ENCODE measurements at places on chromosomes 12 and 14.

DNA sequence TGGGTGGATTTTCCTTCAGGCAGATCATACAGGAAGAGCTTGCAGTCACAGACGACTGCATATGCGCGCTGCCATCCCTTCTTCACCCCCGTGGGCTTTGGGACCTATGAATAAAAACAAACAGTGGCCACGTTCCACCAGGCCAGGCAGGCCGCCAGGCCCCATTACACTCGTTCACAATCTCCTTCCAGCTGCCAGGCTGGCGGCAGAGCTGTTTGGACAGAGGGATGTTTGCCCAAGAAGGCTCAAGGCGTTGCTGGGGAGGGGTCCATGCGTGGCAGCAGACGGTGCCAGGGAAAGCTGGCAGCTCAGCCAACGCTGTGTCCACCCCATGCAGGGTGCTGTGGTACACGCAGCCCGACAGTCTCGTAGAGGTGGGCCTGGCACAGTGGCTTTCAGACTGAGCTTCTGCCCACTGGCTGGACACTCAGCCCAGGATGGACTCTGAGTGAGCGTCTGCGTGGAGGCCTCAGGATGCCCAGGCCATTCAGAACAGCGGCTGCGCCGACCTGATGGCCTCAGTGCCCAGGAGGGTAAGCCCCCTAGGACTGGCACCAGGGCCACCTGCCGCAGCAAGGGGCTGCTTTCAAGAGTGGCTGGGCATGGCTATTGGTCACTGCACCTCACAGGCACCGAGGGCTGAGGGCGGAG, 27.5 kb downstream of the AMN start:
- no peaks in the 10 kb centered on the region for H3K27me3 ChIP-seq
- H3K27ac ChIP-seq = no peak overlapping the region
- H3K4me3 ChIP-seq = no peak overlapping the region
- peak; percentile 28 for DNase-seq

DNA sequence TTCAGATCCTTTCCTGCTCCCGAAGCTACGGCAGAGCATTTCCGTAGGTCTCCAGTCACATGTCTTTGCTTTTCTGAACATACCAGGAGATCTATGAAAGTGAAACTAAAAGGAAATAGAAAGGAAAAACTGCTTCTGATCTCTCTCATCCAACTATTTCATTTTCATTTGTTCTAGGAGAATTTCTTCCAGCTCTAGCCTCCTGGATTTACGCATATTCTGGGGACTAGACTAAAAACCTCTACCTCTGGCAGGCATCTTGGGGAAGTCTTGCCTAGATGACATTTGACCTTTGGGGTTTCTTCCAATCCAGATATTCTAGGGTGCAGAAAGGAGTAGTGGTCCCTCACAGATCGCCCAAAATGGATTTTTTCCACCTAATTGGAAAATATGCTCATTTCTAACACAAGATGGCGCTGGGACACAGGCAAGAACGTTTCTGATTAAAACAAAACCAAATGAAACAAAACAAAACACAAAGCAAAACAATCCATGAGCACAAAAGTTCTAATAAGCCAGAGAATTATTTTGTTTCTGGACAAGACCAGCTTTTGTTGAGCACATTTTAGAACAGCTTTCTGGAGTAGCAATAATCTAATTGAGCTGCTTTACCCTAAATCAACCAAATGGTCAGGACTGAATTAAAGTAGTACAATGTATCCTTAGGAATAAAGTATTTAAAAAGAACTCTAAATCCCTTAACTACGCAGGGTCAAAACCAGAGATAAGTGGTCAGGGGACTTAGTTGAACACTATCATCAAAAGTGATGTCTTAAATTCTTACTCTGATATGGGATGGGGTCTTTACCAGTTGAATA, 12.3 kb upstream of the PARP11 start:
- no peaks in the 10 kb centered on the region for H3K36me3 ChIP-seq
- H3K27ac ChIP-seq = peak overlapping the region; percentile 87
- no peaks in the 10 kb centered on the region for H3K27me3 ChIP-seq
- no peaks in the 10 kb centered on the region for H3K4me1 ChIP-seq
- H3K4me3 ChIP-seq = peak overlapping the region; percentile 70
- no peak for DNase-seq

- no peak for DNase-seq
- H3K4me3 ChIP-seq = no peak overlapping the region
- no peaks in the 10 kb centered on the region for H3K27me3 ChIP-seq
- H3K4me1 ChIP-seq = peaks cover 14% of the 10 kb centered on the region
Measured at GRCh38 chr12:94078138-94078723, 70.1 kb upstream of the PLXNC1 start.

- H3K4me1 ChIP-seq = peaks cover 42% of the 10 kb centered on the region
- no peak overlapping the region for H3K4me3 ChIP-seq
- peaks cover 10% of the 10 kb centered on the region for H3K36me3 ChIP-seq
- no peak for DNase-seq
Measured at GRCh38 chr14:68925373-68925772, 53.7 kb downstream of the ACTN1 start.

DNA sequence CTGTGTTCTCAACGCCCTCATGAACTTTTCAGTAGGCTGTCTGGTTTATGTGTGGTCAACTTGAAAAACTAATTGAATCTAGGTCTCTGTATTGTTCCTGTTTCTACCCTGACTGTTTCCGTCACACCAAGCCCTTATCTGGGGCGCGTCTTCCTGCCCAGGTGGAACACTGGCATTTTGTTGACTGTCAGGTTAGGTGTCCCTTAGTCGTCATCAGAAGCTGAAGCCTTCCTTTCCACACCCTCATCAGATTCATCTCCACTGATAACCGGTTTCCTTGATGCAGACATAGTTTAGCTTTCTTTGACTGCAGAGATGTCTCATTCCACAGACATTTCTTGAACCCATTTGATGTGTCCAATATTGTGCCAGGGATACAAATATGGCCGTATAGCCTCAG, 96.5 kb downstream of the DUSP16 start:
- H3K4me3 ChIP-seq = no peak overlapping the region
- H3K27ac ChIP-seq = no peak overlapping the region
- H3K27me3 ChIP-seq = no peaks in the 10 kb centered on the region
- no peak for DNase-seq
- no peaks in the 10 kb centered on the region for H3K4me1 ChIP-seq
- peaks cover 6% of the 10 kb centered on the region for H3K36me3 ChIP-seq

GRCh38 chr12:52311285-52311648, 9.9 kb downstream of the KRT83 start:
- DNase-seq = no peak
- peaks cover 5% of the 10 kb centered on the region for H3K4me1 ChIP-seq
- no peaks in the 10 kb centered on the region for H3K27me3 ChIP-seq
- no peaks in the 10 kb centered on the region for H3K36me3 ChIP-seq
- H3K27ac ChIP-seq = no peak overlapping the region

GRCh38 chr14:48247977-48248376, 572.6 kb upstream of the MDGA2 start:
- no peak overlapping the region for H3K4me3 ChIP-seq
- no peak overlapping the region for H3K27ac ChIP-seq
- no peak for DNase-seq
- H3K4me1 ChIP-seq = no peaks in the 10 kb centered on the region
